ENCODE measurements at places on chromosomes 3 and 15.

- no peak for DNase-seq
These were observed 228.4 kb downstream of the MAGI1 start for GRCh38 chr3:65810302-65810701.

DNA sequence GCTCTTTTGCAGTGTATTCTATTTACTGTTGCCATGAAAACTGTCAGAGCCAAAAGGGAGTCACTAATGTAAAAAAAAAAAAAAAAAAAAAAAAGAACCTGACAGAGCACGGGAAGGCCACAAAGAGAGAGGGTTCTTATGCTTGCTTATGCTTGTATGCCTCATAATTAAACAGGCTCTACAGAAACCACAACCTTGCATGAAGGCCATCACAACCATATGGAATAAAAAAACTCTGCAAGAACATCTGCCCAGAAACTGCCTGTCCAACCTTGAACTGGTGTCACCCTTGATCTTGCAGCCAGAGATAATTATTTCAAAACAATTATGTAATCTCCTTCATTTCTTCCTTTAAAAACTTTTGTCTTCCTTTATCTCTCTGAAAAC is 50.1 kb downstream of the CFAP20DC start:
- DNase-seq, result no peak

DNA sequence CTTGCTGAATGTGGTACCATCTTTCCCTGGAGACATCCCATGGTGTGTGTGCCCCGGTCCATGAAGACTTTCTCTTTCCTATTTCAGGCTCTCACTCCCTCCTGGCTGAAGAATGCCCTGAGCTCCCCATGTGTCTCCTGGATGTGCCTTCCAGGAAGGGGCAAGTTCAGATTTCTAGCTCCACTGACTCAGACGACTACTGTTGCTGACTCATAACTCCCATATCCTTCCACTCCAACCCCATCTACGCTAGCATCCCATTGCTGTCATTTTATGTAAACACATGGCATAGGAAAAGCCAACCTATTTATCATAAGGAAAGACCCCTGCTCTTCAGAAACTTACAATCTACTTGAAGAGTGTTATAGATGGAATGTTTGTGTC is 95.0 kb downstream of the ADCY5 start:
- DNase-seq, result no peak

DNA sequence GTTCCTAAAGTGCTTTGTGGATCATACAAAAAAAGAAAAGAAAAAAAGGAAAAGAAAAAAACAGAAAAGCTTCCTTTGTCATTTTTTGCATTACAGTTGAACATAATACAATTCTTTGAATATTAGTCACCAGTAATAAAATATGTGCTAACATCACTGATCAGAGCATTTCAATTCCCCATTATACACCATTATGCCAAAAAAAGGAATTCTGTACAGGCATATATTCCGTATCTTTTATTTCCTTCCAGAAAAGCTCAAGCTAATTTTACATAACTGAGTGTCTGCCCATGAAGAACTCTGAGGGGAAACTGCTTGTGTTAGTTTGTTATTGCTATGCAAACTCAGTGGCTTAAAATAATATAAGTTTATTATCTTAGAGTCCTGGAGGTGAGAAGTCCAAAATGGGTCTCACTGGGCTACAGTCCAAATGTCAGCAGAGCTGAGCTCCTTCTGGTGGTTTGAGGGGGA is 377.9 kb downstream of the GAP43 start:
- DNase-seq, result no peak

GRCh38 chr15:54273928-54274327 is 295.7 kb downstream of the UNC13C start:
- no peak for DNase-seq
